Myocyte (in vitro differentiated cells): ENCODE measurements at places on chromosomes 3 and 15. TPM values are rescaled to one million over a fixed set of nuclear protein-coding genes. Genes with fewer than 3 reads are reported as not detected.

Gene ZNF620
- total RNA-seq: 0.37 and 1.1 TPM in 2 replicates

DNA sequence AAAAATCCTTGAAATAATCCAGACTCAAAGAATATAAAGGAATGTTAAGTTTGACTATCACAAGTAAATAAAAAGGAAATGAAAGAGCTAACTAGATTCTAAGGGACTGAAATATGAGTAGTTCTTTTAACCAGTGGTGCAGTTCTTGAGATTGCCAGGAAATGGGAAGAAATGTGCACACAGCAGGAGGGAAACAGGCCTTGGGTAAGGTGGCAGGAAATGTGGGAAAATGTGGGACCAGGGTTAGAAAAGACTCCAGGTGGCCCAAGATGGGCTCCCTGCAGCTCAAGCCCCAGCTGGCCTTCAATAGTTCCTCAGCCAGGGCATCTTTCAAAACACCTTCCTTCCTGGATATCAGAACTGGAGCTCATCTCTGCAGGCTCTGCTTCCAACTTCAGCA is 181.3 kb downstream of the ISL2 start:
- DNase-seq: no peak

Gene KLHL40
- 55.6 and 67.1 TPM in 2 replicates for total RNA-seq

GRCh38 chr3:185739264-185739701 is 85.6 kb downstream of the IGF2BP2 start:
- DNase-seq: no peak

GRCh38 chr3:151501923-151502632 is 41.2 kb upstream of the IGSF10 start:
- no peak for DNase-seq

- DNase-seq: peak; percentile 66
These were observed 1.2 kb downstream of the MECOM start for GRCh38 chr3:169662132-169662842.

- DNase-seq: no peak
These were observed 57.5 kb downstream of the MED12L start for GRCh38 chr3:151142929-151143328.

GRCh38 chr15:47945872-47946650 is 174.7 kb upstream of the SLC24A5 start:
- no peak for DNase-seq

GRCh38 chr3:46205286-46205960 is 2.7 kb downstream of the CCR1 start:
- DNase-seq: no peak

- DNase-seq: no peak
These were observed 100.6 kb downstream of the STAG1 start for GRCh38 chr3:136651581-136651980.

- DNase-seq: no peak
These were observed 18.2 kb downstream of the SENP8 start for GRCh38 chr15:72136170-72137051.

Gene SHQ1
- total RNA-seq: 24.0 and 33.4 TPM in 2 replicates

- DNase-seq: no peak
These were observed 105.8 kb upstream of the SELENOK start for GRCh38 chr3:53997476-53997875.

GRCh38 chr3:43727930-43728329 is 37.2 kb downstream of the ABHD5 start:
- peak; percentile 66 for DNase-seq

Gene GNB4
- 14.4 and 25.9 TPM in 2 replicates for total RNA-seq

DNA sequence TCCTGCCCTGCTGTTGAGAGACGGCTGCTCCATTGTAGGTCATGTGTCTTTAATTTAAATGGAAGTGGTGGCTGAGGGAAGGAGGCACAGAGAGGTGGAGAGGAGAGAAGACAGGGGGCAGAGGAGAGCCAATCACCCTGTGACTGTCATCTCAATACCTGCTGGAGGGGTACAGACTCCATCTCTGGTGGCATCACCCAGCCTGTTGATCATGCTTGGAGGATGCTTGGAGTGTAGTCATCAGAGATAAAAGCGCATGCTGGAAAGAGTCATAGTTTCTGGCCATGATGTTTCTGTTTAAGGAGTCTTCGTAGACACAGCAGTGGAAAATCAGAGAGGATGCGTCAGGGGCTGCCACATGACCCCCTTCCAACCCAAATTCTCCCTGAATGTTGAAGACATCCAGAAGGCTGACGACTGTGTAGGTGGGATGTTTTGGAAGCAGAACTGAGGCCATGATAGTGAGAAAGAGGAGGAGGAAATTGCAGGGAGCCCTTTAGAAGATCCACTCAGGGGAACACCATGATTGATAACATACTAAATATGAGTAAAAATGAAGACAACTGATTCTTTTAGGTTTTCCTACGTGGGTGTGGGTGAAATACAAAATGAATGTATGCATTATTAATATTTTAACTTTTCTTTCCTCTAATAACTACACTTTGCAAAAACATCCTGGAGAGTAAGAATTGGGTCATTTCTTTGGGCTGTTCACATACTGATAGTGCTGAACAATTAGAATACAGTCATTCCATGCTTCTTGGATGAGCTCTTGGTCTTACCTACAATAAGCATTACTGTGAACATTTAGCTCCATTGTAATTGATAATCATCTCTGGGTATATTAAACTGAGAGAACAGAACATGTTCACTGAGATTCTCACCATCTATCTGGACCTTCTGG is 210.6 kb upstream of the ATP10A start:
- no peak for DNase-seq

- no peak for DNase-seq
These were observed 26.6 kb downstream of the TFRC start for GRCh38 chr3:196055240-196055639.

DNA sequence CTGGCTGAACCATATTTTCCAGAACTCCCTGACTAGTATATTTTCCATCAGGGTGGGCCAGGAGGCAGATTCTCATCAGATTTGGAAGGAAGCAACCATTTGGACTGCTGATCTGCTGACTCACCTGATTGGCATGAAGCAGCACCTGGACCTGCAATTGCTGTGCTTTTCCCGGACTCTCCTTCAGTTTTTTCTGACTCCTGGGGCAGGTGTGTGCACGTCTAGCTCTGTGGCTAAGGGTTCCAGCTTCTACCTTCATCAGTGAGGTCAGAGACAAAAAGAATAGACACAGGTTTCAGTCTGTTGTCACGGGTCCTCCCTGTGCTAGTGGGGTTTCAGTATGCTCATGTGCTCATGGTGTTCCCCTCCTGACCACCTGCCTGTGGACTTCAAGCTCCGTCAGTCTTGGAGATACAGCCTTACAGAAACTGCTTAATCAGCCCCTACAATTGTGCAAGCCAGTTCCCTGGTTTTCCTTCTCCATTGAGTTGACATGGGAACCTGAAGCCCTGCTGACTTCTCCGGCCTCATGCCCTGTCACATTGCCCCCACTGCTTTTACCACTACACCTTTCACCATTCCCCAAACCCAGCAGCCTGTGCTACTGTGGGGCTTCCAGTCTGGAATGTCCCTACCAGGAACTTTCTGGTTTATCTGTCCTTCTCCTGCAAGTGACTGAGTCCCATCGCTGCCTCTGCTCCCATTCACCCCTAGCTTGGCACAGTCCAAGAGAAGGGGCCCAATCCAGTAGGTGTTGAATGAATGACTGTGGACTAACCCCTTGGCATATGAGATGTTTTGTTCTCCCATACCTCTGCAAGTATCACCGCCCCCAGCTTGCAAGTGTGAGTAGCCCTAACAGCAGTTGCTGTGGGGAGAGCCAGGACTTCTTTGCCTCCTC is 31.7 kb downstream of the HMCES start:
- DNase-seq: no peak

- no peak for DNase-seq
These were observed 3.8 kb upstream of the WNT7A start for GRCh38 chr3:13883681-13884080.

Gene UPK1B
- total RNA-seq: not detected in 2 replicates
